ENCODE measurements at places on chromosomes 6 and 20.

- peak; percentile 62 for DNase-seq
These were observed 997 bp upstream of the FBXO30 start for GRCh38 chr6:145815309-145816274.

GRCh38 chr6:21277601-21278374 is 315.8 kb upstream of the SOX4 start:
- DNase-seq: no peak

- no peak for DNase-seq
These were observed 29.8 kb upstream of the GMDS start for GRCh38 chr6:2274981-2275891.

GRCh38 chr6:130593200-130593599 is 227.4 kb downstream of the TMEM200A start:
- DNase-seq: no peak

- DNase-seq: no peak
These were observed 45.8 kb upstream of the CEP162 start for GRCh38 chr6:84273048-84273809.

- no peak for DNase-seq
These were observed 19.3 kb upstream of the AKIRIN2 start for GRCh38 chr6:87721311-87721710.

DNA sequence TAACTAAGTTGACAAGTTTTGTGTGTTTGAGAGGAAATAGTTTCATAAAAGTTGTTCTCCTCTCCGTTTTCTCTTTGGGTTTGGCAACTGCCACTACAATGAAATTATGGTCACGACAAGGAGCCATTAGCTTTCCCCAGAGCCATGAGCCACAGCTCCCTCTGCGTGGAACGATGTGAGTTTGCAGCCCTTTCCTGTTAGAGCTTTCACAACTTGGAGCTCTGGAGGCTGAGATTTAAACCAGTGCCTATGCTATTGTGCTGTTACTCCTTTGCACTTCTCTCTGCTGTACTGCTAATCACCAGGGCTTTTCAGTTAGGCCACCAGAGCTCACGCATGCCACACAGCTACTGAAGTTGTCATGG is 29.3 kb upstream of the TXNDC5 start:
- DNase-seq: no peak

GRCh38 chr6:56051202-56051598 is 175.8 kb upstream of the BMP5 start:
- no peak for DNase-seq

- DNase-seq: no peak
These were observed 70.8 kb downstream of the YTHDF1 start for GRCh38 chr20:63145156-63145555.

DNA sequence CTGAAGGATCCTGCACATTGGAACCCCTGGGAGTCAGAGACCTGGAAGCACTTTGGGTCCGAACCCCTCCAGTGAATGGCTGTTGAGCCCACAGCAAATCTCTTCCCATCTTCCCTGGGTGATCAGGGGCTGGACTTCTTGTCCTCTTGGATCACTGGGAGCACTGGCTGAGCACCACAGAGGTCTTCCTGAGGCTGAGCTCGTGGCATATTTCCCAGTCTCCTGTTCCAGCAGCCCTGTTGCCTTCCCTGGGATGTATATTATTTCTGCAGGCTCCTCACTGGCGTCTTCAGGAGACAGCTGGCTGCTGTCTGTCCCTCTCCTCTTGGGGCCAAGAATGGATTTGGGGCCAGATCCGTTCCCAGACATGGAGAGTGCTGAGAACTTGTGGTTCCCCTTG is 43.4 kb downstream of the PTK7 start:
- DNase-seq: no peak

GRCh38 chr6:45445364-45445748 is 67.6 kb upstream of the SUPT3H start:
- DNase-seq: no peak

DNA sequence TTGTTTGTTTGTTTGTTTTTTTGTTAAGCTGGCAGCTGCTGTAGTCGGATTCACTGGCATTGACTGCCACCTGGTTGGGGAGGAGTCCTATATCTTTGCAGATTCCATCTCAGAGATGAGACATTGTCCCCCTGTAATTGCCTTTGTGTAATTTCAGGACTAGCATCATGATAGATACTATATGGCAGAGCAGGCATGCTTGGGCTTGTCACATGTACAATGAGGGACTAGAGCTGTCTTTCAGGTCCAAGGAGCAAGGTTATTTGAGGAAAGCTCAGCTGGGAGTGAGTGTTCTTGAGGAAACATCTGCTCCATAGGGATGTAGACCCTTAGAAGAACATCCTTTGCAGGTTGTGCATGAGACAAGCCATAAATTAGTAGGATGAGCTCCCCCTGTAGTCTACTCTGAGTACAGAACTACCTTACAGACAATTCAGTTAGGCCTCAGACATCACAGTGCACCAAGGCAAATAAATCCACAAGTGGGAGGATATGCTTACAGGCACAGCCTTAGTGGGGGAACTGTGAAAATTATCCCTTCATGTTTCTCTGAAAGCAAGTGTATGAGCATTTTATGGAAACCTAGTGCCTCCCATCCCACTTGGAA is 62.1 kb downstream of the BMP2 start:
- no peak for DNase-seq

DNA sequence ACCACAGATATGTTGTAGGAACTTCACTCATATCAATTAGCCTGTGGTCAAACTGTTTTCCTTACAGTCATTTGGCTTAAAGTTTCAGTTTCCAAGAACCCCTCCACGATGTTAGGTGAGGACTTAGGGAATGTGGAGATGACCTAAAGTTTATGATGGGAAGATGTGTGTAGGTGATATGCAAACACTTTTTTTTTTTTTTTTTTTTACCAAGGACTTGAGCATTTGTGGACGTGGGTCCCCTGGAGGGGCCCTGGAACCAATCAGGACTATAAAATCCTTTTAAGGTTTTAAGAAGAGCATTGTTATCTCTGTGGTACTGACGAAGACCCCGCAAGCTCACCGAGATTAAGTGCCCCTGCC is 478 bp upstream of the MTHFD1L start:
- no peak for DNase-seq

DNA sequence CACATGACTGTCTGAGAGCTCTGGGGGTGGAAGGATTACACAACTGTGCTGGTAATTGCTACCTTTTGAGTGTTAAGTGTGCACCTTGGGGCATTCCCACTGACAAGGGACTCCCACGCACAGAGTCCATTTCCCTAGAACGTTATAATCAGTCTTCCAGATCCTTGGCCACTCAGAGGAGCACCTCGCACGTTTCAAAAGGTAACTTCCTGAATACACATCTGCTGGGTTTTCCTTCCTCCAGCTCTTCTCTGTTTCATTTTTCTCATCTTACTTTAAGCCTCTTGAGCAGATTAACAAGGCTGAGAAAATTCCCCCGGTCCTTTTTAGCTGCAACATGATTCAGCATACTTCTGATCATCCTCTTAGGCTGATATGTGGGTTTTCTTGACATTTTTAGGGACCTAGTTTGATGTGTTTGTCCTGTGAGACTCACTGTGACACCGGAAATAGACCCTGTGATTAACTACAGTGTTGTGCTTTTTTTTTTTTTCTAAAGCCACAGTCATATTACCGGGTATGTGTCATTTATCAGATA is 98.4 kb upstream of the DUSP22 start:
- DNase-seq: no peak

- no peak for DNase-seq
These were observed 43.9 kb downstream of the PLCB4 start for GRCh38 chr20:9112541-9113515.

GRCh38 chr6:80263585-80263984 is 157.1 kb downstream of the BCKDHB start:
- no peak for DNase-seq
